ENCODE measurements at places on chromosomes 1 and 21. TPM values are rescaled to one million over a fixed set of nuclear protein-coding genes. Genes with fewer than 3 reads are reported as not detected.

The IFNAR2 gene
- 27.6 TPM for total RNA-seq

The ZNF683 gene
- not detected for total RNA-seq

The FALEC gene
- total RNA-seq, result 2.3 TPM

The TNFRSF14 gene
- 27.1 TPM for total RNA-seq

The MAP1LC3C gene
- 2.0 TPM for total RNA-seq

The NCAM2 gene
- total RNA-seq, result 211 TPM

The GBP2 gene
- 2.6 TPM for total RNA-seq

The LRRC53 gene
- 1.2 TPM for total RNA-seq

The IFNLR1 gene
- total RNA-seq, result 2.9 TPM

The SELP gene
- 4.6 TPM for total RNA-seq

The CHD1L gene
- 36.7 TPM for total RNA-seq

The RUNX1 gene
- 12.3 TPM for total RNA-seq

The TMEM125 gene
- total RNA-seq, result 3.2 TPM

The SEMA6C gene
- 26.2 TPM for total RNA-seq

The PHLDA3 gene
- 84.7 TPM for total RNA-seq

The USH2A gene
- 0.94 TPM for total RNA-seq

The GPR161 gene
- 16.2 TPM for total RNA-seq

The PADI2 gene
- total RNA-seq, result 66.2 TPM

Measured in dorsolateral prefrontal cortex (tissue), 122 donors.